LHCN-M2 (cell line): ENCODE measurements at places on chromosomes 7 and 10. TPM values are rescaled to one million over a fixed set of nuclear protein-coding genes. Genes with fewer than 3 reads are reported as not detected.

DNA sequence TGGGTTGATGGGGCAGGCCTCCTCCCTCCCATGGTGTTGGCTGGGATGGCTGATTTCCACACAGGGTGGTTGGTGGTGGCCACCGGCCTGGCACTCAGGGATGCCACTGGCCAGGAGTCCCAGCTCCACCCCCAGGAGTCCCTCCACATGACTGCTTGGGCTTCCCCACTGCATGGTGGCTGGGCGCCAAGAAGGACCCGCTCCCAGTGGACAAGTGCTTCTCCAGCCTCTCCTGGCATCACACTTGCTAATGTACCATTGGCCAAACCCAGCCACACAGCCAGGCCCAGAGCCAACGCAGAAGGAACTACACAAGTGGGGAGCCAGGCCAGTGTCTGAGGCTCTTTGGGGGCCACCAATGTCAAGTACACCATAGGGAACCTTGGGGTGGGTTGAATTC, 73.6 kb upstream of the DNAAF5 start:
- DNase-seq, result no peak

- peak; percentile 92 for DNase-seq
These were observed 69.0 kb downstream of the CREB5 start for GRCh38 chr7:28481091-28481926.

- no peak for DNase-seq
These were observed 19.7 kb downstream of the BHLHA15 start for GRCh38 chr7:98230746-98231471.

Gene KEL
- total RNA-seq, result 0.23 TPM in 1 of 2 replicates, not detected in the other

GRCh38 chr7:37833107-37833817, 15.1 kb upstream of the NME8 start:
- peak; percentile 45 for DNase-seq

DNA sequence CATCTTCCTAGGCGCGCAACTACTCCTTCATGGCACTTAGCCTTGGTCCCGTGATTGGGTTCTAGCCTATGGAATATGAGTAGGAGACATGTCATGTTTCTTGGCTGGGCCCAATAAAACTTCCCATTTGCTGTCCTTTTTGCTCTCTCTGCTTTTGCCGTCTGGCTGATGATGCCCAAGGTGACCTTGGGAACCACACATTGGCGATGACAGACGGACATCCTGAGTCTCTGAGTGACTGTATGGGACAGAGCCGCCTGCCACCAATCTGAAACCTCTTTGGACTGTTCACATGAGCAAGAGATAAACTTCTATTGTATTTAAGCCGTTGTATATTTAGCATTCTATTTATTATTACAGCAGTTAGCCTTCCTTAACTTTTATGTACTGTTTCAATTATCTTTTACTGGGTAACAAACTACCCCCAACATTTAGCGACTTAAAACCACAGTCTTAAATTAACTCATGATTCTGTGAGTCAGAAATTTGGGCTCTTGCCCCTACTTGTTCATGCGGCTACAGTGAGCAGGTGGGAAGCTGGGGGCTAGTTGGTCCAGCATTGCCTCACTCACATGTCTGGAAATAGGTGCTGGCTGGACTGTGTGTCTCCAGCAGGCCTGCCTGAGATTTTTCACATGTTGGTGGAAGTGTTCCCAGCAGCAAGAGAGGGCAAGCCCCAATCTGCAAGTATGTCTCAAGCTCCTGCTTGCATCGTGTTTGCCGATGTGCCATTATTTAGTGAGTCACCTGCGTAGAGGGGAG, 71.7 kb downstream of the NOD1 start:
- peak; percentile 81 for DNase-seq

GRCh38 chr7:29811586-29811985, 5.3 kb downstream of the WIPF3 start:
- DNase-seq, result no peak

- no peak for DNase-seq
These were observed 52.8 kb downstream of the COBL start for GRCh38 chr7:51263631-51264484.
